NCI-H2081 (cell line): ENCODE measurements at places on chromosomes 12 and 14.
A peak's percentile ranks its signal among the peaks of the same experiment; 100 is the strongest.

- no peak for DNase-seq
Measured at GRCh38 chr14:105453847-105454246, 20.8 kb upstream of the CRIP2 start.

DNA sequence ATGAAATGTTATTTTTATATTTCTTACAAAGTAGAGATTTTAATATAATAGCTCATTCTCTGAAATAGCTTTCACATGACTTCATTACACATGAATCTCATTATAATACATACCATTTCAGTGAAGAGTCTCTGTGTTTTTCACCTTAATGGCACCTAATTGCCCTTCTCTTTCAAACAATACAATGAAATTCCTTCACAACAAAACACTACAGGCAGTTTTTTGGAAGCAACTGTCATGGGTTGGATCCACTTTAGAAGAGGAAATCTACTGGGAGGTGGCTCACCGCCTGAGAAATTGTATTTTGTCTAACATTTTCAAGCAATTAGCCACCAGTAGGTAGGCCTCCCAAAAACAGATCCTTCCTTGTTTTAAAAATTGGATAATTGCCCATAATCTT, 40.3 kb upstream of the RGS6 start:
- no peak for DNase-seq

GRCh38 chr14:101589486-101590015, 28.3 kb downstream of the DIO3 start:
- no peak for DNase-seq

- no peak for DNase-seq
Measured at GRCh38 chr12:115403253-115403652, 719.3 kb upstream of the TBX3 start.

DNA sequence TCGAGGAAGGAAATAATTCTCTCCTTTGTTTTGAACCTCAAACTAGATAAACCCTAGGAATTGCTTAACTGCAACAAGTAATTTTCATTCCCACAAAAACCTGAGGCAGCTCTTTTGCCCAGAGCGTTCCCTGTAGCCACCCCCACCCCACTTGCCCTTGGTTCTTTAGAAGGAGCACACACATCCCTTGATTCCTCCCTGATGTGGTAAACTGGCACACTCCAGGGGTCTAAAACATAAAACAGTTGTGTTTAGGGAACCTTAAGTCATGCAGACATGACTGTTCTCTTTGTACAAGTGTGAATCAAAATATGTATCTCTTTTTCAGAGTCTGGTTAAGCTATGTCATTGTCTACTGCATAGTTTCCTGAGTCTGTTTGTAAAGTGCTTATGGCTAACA, 14.0 kb downstream of the MAPK1IP1L start:
- no peak for DNase-seq

DNA sequence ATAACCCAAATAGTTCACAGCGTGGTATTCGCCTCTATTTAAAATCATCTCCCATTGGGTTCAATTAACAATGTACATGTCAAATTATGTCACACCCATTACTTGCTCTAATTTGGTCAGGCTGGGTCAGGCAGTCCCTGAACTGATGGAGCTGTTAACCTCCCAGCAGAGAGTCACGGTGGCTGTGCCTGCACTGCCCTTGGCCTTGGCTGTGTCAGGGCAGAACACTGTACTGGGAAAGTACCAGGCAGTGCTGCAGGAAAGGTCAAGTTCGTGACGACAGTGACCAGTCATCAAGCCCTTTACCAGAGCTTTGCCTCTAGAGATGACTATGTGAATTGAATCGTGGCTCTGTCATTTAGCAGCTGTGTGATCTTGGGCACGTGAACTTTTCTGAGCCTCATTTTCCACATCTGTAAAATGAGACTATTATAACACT, 100.0 kb downstream of the ARF6 start:
- DNase-seq: no peak

DNA sequence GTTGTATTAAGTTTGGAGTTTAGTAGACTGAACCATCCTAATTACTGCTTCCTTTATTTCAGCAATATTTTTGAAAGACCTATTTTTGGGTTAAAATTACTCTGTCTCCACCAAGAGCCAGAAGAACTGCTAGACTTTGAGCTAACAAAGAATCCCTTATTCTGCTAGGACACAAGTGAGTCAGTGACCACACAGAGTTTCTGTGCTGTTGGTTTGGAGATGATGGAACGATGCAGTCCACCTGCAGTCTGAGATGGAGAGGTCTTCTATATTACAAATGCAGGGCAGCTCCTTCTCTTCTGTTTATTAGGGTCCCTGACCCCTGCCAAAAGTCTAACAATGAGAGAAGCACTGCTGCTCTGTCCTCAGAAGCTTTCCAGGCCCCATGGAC, 6.7 kb upstream of the STXBP6 start:
- no peak for DNase-seq

DNA sequence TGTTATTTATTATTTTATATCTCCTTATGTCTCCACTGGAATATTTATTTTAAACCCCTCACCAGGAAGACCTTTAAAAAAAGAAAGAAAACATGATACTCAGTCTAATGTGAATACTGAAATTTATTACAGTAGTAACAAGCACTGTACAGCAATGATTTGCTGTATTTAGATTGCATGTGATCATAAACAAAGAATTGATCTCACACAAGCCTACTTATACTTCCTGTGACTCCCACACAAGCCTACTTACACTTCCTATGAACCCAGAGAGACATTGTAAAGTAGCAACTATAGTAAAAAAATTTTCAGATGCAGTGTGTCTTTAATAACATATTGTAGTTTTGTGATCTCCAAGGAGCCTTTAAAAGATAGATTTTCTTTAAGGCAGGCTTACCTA, 142.7 kb upstream of the SYT1 start:
- no peak for DNase-seq

DNA sequence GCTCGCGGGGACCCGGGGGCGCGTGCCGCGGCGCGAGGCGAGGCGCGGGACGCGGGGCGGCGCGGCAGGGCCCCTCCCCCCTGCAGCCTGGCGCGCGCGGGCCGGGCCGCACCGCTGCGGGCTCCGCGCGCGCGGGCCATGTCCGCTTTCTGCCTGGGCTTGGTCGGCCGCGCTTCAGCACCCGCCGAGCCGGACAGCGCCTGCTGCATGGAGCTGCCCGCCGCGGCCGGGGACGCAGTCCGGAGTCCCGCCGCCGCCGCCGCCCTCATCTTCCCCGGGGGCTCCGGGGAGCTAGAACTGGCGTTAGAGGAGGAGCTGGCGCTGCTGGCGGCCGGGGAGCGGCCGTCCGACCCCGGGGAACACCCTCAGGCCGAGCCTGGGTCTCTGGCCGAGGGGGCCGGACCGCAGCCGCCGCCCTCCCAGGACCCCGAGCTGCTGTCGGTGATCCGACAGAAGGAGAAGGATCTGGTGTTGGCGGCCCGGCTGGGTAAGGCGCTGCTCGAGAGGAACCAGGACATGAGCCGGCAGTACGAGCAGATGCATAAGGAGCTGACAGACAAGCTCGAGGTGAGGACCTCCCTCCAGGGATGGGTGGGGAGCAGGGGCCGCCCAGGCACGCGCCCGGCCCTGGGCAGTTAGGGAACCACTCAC, 820 bp downstream of the BICDL1 start:
- no peak for DNase-seq

DNA sequence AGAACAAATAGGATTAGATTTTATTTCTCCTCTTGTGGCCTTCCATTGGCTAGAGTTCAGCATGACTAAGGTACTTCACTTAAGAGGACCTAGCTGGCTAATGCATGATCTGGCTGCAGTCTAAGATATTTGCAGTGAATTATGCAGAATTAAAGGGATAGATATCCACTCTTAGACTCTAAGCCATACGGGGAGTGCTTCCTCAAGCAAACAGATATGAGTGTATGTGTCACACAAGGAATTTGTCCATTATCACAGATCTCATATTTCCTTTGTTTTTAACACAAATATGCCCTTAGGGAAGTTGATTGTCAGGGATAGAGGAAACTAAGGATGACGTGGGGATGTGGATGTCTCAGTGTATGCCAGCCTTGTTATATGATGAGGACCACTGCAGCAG, 88.1 kb upstream of the DHRS4 start:
- no peak for DNase-seq

- no peak for DNase-seq
Measured at GRCh38 chr12:122610911-122611310, 83.9 kb downstream of the KNTC1 start.

GRCh38 chr12:47458279-47458678, 247.6 kb downstream of the RPAP3 start:
- DNase-seq: no peak

GRCh38 chr12:76939701-76940100, 60.9 kb upstream of the CSRP2 start:
- no peak for DNase-seq

DNA sequence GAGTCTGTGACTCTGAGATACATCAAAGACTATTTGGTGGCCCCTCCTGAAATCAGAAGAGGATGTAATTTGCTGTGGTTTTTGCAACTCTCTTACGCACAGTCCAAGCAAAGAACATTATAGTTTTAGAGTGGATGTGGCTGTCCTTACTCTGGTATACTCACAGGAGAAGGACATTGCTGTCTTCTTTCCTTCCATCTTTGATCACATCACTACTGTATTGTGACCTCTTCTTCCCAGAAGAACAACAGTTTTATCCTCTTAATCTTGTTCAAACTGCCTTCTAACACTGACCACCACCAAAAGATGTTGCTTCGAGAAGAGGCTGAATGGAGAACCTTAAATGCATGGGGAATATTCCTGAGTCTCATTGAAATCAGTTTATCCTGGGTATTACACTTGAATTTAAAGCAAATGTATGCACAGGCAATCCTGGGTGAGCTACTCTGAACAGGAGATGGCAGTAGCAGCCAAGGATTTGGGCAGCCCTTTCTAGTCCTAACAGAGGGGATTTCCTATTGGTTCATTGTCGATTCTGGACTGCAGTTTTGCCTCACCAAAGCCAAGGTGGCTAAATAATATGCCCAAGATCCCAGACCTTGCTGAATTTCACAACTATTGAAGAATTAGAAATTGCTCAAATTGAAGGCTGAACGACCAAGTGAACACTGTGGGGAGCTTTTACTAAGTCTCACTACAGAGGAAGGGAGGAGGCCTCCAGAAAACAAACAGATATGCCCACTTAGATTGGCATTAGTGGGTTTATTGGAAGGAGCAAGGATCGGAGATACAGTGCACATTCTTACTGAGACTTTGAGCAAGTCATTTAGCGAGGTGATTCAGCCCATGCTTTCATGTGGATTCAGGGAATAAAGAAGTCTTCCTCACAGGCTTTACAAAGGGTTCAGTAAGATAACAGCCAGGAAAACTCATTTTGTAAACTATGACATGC, 282.8 kb downstream of the PAWR start:
- peak; percentile 36 for DNase-seq

DNA sequence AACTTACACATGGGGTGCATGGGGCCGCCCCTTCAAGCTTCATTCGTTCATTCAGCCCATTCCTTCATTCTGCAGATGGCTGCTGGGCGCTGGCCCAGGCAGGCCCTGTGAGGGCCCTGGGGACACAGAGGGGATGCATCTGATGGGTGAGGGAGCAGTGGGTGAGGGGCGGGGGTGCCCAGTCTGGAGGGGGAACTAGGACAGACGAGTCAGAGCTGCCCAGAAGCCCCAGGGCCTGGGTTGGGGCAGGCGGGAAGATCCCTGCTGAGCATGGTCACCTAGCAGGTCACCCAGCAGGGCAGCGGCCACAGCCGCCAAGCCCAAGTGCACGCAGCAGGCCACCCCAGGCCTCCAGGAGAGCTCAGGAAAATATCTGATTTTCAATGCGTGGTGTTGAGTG, 14.1 kb downstream of the TRMT61A start:
- no peak for DNase-seq

DNA sequence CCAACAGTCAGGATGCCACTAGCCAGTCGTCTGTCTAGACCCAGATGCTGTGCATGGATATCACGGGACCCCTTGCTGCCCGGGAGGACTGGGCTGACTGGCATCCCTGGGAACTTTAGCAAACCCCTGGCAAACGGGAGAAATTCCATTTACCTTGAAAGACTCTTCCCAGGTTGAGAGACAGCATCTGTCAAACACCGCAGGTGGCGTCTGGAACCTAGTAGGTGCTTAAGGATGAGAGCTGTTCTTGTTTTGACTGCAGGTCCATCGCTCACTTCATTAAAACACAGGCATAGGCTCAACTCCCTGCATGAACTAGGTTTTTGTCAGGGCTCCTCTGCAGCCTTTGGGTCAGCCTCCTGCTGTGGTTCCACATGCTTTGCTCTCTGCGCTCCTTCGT, 546.3 kb downstream of the BCL11B start:
- no peak for DNase-seq

- DNase-seq: no peak
Measured at GRCh38 chr12:92395322-92395721, 249.7 kb upstream of the BTG1 start.

GRCh38 chr12:123021688-123022604, 41.5 kb downstream of the ARL6IP4 start:
- DNase-seq: no peak

- no peak for DNase-seq
Measured at GRCh38 chr12:103665971-103666370, 78.9 kb downstream of the STAB2 start.

DNA sequence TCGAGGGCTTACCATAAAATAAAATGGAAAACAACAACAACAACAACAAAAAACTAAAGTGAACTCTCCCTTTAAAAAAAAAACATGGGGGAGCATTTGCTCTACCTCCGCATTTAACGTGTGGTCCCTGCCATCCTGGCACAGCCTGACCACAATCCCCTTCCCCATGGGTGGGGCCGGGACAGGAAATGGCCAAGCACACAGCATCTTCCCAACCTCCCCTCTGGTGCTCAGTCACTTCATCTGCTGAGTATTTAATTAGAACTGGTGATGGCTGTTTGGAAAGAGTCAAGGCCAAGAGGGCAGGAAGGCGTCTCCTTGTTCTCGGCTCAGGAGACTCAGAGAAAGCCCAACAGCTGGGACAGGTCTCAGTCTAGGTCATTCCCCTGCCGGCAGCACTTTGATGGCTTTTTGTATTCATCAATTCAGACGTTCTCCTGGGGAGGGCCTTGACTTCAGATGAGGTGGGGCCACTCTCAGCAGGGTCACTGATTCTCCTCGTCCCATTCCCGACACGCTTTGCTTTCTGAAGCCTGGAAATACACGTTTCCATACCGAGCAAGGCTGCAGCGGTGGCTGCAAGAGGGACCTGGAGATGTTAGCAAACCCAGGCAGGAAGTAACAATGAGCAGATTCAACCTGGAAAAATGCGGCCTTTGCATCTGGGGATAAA, 44.4 kb downstream of the ANO2 start:
- no peak for DNase-seq

DNA sequence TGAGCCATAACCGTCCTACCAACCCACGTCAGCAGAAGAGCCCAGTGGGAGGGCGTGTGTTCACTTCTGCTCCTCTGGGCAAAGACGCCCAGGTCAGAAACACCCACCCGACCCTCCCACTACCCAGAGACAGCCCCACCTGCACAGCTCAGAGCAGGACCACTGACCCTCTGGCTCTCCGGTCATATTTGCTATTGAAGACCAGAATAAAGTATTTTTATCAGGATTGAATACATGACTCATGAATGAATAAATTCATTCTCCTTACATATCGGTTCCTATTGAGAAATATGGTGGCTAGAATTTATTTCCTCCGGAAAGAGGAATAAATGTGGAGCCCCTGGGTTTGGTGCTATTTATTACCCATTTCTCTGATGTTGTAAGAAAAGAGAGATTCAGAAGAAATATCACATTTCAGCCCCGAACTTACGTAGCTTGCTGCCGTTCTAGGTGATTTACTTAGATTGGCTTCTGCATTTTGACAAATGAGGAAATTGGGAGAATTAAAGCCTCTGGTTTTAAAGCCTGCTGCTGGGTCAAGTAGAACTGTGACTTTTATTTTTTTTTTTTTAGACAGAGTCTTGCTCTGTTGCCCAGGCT, 36.4 kb upstream of the P2RX7 start:
- DNase-seq: no peak
